HepG2 (cell line): ENCODE measurements at places on chromosomes 12 and 14.

DNA sequence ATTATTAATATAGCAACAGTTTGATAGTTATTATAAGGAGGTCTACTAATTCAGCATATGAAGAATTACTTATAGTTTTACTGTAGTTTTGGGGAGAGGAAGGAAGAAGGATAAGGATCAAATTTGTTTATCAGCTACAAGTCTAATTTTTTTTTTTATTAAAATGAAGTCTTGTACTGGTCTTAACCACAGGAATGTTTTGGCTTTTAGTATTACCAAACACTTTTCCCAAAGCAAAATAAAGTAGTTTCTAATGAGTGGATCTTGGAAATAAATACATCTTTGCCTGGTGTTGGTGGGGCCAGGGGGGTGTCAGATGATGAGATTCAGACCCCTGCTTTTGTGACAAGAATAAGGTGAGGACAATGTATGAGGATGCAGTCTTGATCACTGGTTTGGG, 57.2 kb upstream of the ZDHHC17 start:
- H3K27ac ChIP-seq, result no peak overlapping the region
- no peaks in the 10 kb centered on the region for H3K27me3 ChIP-seq
- H3K36me3 ChIP-seq, result no peaks in the 10 kb centered on the region

GRCh38 chr12:44835641-44836379, 40.3 kb downstream of the NELL2 start:
- DNase-seq, result no peak
- H3K4me1 ChIP-seq, result no peaks in the 10 kb centered on the region
- H3K36me3 ChIP-seq, result no peaks in the 10 kb centered on the region
- H3K27ac ChIP-seq, result no peak overlapping the region
- H3K4me3 ChIP-seq, result no peak overlapping the region
- no peaks in the 10 kb centered on the region for H3K27me3 ChIP-seq

- H3K27me3 ChIP-seq, result no peaks in the 10 kb centered on the region
- H3K36me3 ChIP-seq, result peaks cover 33% of the 10 kb centered on the region
- H3K27ac ChIP-seq, result no peak overlapping the region
- peaks cover 7% of the 10 kb centered on the region for H3K4me1 ChIP-seq
- DNase-seq, result no peak
Measured at GRCh38 chr12:12990700-12991468, 9.2 kb downstream of the HEBP1 start.

GRCh38 chr12:47297993-47298392, 218.2 kb upstream of the AMIGO2 start:
- no peaks in the 10 kb centered on the region for H3K36me3 ChIP-seq
- DNase-seq, result no peak
- no peak overlapping the region for H3K27ac ChIP-seq
- no peaks in the 10 kb centered on the region for H3K27me3 ChIP-seq

DNA sequence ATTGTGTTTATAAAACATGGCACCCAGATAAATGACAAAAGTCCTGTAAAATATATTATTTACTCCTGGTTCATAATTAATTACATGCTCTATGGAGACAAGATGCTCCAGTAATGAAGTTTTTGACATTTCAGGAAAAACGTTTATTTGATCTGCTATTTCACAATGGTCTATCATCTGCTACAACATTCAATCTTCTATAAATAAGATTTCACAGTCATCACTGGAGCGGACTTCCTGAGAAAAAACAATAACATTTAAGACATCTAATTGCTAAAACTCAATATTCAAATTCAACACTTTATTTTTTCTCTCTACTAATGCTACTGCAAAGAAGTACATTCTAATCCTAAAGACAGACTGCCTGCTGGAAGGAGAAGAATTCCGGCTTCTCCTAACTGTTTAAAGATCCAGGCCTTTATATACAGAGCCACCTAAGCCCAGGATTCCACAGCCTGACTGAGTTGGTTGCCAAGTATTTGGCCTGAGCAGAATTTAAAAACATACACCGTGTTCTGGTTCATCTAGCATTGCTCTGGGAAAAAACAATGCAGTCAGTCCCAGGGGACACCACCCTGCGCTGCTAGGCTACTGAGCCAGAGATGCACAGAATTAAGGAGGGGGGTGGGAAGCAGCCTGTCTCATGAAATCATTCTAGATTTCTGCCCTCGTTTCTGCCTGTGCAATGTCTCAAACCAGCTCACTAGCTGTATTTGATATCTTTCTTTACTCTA, 58.0 kb downstream of the TMTC1 start:
- no peaks in the 10 kb centered on the region for H3K36me3 ChIP-seq
- H3K27me3 ChIP-seq, result no peaks in the 10 kb centered on the region
- H3K4me3 ChIP-seq, result no peak overlapping the region
- no peak for DNase-seq
- H3K27ac ChIP-seq, result no peak overlapping the region
